ENCODE measurements at places on chromosomes 5 and 9. TPM values are rescaled to one million over a fixed set of nuclear protein-coding genes. Genes with fewer than 3 reads are reported as not detected.

- H3K4me1 ChIP-seq = peaks cover 6% of the 10 kb centered on the region
- peaks cover 10% of the 10 kb centered on the region for H3K27me3 ChIP-seq
- H3K36me3 ChIP-seq = no peaks in the 10 kb centered on the region
These were observed 44.5 kb upstream of the STK32A start for GRCh38 chr5:147190331-147190730.

DNA sequence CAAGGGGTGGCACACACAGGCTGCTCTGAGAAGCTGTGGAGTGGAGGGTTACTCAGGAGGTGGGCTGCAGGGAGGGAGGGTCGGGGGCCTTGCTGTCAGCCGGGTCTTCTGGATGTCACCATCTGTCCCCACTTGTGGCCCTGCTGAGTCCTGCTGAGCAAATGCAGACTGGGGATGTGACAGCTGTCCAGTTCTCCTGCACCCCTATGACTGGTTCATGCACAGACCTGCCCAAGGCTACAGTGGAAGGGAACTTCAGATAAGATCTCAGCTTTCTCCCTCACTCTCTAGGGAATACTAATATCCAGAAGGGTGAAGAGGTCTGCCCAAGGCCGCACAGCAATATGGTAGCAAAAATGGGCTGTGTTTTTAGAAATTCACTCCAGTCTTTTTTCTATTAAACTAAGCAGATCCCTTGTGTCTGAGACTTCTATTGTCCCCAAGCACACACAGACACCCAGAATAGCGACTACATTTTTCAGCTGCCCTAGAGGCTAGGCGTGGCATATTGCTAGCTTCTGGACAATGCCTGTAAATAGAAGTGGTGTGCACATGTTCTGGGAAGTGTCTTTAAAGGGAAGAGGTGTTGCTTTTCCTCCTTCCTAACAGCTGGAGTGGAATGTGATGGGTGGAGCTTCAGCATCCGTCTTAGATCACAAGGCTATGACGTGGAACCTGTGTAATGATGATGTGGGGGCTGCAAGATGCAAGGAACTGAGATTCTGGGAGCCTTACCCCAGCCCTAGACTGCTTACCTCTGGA, 51.1 kb upstream of the TBC1D2 start:
- no peak overlapping the region for H3K27ac ChIP-seq
- H3K27me3 ChIP-seq = peaks cover 8% of the 10 kb centered on the region
- DNase-seq = no peak

- no peaks in the 10 kb centered on the region for H3K27me3 ChIP-seq
- H3K4me3 ChIP-seq = no peak overlapping the region
- H3K36me3 ChIP-seq = peaks cover 16% of the 10 kb centered on the region
- DNase-seq = no peak
- H3K27ac ChIP-seq = no peak overlapping the region
These were observed 233.7 kb downstream of the GLIS3 start for GRCh38 chr9:4066120-4066519.

DNA sequence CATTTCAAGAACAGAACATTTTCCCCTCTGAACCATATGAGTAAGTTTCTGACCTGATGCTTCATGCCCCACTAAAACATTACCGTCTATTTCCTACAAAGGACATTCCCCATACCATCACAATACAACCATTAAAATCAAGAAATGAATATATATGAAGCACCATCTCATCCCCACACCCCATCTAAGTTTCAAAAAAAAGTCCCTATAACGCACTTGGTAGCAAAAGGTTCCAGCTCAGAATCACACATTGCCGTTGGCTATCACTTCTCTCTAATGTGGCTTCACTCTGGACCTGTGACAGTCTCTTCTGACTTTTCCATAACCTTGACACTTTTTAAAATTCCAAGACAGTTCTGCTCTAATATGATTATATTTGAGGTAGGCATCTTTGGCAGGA, 5.9 kb downstream of the EMB start:
- H3K4me1 ChIP-seq = no peaks in the 10 kb centered on the region
- H3K27ac ChIP-seq = no peak overlapping the region
- H3K27me3 ChIP-seq = no peaks in the 10 kb centered on the region
- no peaks in the 10 kb centered on the region for H3K36me3 ChIP-seq
- no peak overlapping the region for H3K4me3 ChIP-seq

GRCh38 chr5:164053123-164053522, 547.7 kb downstream of the MAT2B start:
- H3K4me3 ChIP-seq = no peak overlapping the region
- H3K4me1 ChIP-seq = no peaks in the 10 kb centered on the region
- no peak overlapping the region for H3K27ac ChIP-seq
- no peaks in the 10 kb centered on the region for H3K27me3 ChIP-seq

DNA sequence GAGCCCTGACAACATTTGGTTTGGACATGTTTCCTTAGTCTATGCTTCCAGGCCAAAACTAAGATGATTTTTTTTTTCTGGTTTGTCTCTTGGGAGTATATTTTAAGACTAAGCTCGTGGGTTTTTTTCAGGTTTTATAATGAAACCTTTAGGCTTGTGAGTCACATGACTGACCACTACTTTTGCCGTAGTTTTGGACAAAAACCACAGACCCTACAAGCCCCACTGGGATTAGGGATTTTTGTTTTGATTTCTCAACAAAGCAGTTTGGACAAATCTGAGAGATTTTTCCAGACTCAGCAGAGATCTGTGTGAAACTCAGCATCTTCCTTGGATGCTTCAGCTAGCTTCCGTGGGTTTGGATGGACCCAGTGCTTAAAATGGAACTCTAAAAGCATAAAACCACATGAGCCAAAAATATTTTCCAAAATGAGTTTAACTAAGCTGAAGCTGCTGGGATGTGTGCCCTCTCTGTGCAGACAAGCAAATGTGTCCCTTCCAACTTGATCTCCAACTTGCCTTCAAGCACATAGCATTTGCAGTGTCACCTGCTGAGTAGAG, 70.3 kb upstream of the SMIM15 start:
- H3K27ac ChIP-seq = no peak overlapping the region
- H3K36me3 ChIP-seq = no peaks in the 10 kb centered on the region
- no peak overlapping the region for H3K4me3 ChIP-seq
- H3K4me1 ChIP-seq = peaks cover 13% of the 10 kb centered on the region
- peaks cover 4% of the 10 kb centered on the region for H3K27me3 ChIP-seq

GRCh38 chr5:100974082-100974481, 71.0 kb upstream of the ST8SIA4 start:
- H3K27ac ChIP-seq = no peak overlapping the region
- H3K36me3 ChIP-seq = no peaks in the 10 kb centered on the region

DNA sequence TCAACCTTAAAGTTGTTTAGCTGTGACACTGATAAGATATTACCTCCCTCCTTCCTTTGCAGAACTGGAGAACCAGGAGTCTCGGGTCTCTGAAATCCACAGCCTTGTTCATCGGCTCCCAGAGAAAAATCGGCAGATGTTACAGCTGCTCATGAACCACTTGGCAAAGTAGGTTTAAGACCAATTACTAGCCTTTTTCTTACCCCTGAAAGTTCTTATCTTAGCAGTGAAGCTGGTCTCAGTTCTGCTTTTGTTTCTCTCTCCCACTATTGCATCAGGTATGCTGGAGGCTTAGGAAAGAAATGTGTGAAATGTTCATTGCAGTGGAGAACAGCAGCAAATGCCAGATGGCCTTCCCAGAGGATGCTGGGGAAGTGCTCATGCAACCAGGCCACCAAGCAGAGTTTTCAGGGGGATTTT, 287.4 kb downstream of the ARHGAP26 start:
- H3K27ac ChIP-seq = no peak overlapping the region
- no peak for DNase-seq
- peaks cover 19% of the 10 kb centered on the region for H3K36me3 ChIP-seq
- no peaks in the 10 kb centered on the region for H3K27me3 ChIP-seq
- H3K4me3 ChIP-seq = no peak overlapping the region

DNA sequence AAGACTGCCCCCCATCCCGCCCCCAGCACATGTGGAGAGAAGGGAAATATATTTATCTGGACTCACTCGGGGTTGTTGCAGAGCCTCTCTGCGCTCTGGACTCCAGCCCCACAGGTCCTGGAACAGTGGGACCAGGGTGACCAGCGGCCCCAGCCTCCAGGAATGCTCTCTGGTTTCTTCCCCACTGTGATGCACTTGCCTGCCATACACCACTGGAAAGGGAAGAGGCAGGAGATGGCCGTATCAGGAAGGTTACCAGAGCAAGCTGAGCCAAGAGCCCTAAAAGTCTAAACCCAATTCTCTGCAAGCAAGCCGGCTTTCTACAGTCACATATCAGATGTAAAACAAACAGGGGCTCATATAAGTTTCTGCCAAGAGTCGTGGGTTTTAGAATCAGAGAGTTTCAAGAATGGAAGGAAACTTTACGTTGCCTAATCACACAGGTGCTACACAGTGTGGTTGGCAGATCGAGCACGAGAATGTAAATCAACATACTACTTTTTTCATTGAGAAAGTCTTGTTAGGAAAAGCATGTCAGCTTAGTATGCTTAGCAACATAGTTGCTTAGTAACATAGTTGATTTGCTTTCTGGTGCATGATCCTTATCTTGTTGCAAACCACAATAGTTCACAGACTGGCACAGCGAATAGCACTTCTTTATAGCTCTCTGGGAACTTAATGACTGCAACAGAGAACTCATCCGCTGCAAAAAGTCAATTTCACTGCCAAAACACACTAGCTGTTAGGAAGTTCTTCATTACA, 201.2 kb downstream of the TARS1 start:
- H3K27ac ChIP-seq = peak overlapping the region; percentile 78
- DNase-seq = peak; percentile 87
- no peak overlapping the region for H3K4me3 ChIP-seq
- peaks cover 2% of the 10 kb centered on the region for H3K27me3 ChIP-seq
- H3K4me1 ChIP-seq = peaks cover 29% of the 10 kb centered on the region

- peak overlapping the region; percentile 92 for H3K27ac ChIP-seq
- H3K36me3 ChIP-seq = peaks cover 22% of the 10 kb centered on the region
- H3K4me1 ChIP-seq = peaks cover 100% of the 10 kb centered on the region
- peak; percentile 35 for DNase-seq
These were observed 124.2 kb downstream of the TRIO start for GRCh38 chr5:14267166-14267838.

- no peaks in the 10 kb centered on the region for H3K27me3 ChIP-seq
- H3K27ac ChIP-seq = no peak overlapping the region
- H3K36me3 ChIP-seq = no peaks in the 10 kb centered on the region
- peaks cover 15% of the 10 kb centered on the region for H3K4me1 ChIP-seq
- no peak overlapping the region for H3K4me3 ChIP-seq
- no peak for DNase-seq
These were observed 599.8 kb downstream of the PDE4D start for GRCh38 chr5:59293700-59294099.

DNA sequence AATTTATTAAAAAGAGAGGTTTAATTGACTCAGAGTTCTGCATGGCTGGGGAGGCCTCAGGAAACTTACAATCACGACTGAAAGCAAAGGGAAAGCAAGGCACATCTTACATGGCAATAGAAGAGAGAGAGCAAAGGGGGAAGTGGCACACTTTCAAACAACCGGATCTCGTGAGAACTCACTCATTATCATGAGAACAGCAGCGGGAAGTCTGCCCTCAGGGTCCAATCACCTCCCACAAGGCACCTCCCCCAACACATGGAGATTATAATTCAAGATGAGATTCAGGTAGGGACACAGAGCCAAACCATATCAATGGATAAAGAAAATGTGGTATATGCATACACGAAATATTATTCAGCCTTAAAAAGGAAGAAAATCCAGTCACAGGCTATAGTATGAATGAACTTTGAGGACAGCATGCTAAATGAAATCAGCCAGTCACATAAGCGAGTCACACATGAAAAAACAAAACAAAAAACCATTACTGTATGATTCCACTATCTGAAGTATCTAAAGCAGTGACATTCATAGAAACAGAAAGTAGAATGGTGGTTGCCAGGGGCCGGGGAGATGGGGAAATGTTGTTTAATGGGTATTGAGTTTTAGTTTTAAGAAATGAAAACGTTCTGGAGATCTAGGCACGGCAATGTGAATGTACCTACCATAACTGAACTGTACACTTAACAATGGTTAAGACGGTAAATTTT, 83.4 kb upstream of the PCA3 start:
- peak overlapping the region; percentile 49 for H3K4me3 ChIP-seq
- no peaks in the 10 kb centered on the region for H3K36me3 ChIP-seq
- peaks cover 14% of the 10 kb centered on the region for H3K4me1 ChIP-seq
- no peak for DNase-seq

DNA sequence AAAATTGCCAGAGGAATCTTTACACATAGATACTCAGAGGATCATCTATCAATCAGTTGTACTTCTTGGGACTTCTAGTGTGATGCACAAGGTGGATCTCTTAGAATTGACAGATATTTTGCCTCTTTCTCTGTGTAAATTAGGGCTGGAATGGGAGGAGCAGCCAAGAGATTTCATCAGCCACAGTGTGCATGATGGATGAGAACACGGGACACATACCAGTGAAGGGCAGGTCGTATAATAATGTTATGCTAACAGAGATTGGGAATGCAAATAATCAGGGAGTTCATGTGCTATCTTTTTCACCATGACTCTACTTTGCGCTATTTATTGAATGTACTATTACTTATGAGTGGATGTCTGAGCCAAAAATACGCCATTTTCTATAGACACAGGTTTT, 43.3 kb upstream of the ISOC1 start:
- peaks cover 2% of the 10 kb centered on the region for H3K27me3 ChIP-seq
- no peak for DNase-seq
- H3K27ac ChIP-seq = no peak overlapping the region
- no peaks in the 10 kb centered on the region for H3K36me3 ChIP-seq

- H3K27me3 ChIP-seq = no peaks in the 10 kb centered on the region
- H3K36me3 ChIP-seq = 0 out of 2 replicates have a peak, but pooled peaks cover 7% of the 10 kb centered on the region
- H3K27ac ChIP-seq = no peak overlapping the region
- peaks cover 74% of the 10 kb centered on the region for H3K4me1 ChIP-seq
- no peak for DNase-seq
- H3K4me3 ChIP-seq = no peak overlapping the region
These were observed 18.7 kb upstream of the COL5A1 start for GRCh38 chr9:134622896-134623257.

DNA sequence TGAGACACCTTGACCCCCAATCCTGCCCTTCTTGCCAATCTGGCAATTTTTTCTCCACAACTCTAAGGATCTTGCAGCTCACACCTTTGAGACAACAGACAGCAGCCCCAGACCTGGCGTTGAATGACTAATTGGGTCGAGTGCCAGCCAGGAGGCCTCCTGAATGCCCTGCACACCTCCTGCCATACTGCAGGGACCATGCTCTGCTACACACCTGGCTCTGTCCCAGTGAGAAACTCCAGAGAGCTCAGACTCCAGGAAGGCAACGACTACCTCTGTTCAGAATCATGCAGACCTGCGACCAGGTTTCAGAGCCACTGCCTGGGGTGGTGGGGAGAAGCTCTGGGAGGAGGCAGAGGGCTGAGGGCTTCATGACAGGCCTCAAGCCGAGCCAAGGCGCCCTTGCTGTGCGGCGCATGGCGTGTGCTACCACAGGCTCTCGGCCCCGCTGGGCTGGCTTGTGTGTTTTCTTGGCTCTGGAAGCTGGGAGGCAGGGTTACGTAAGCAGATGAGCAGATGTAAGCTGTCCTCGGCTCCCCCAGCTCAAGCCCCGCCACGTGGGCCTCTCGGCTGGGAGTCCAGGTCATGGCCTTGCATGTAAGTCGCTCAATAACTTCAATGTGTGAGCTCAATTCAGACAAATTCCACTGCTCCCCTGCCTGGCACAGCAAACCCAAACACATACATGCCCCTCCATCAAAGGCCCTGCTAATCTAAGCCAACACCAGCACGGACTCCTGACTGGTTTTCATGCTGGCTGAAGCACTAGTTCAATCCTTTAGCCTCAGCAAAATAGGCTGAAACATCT, 27.5 kb downstream of the B4GALT1 start:
- H3K36me3 ChIP-seq = peaks cover 6% of the 10 kb centered on the region
- peaks cover 76% of the 10 kb centered on the region for H3K4me1 ChIP-seq
- H3K4me3 ChIP-seq = peak overlapping the region; percentile 25
- DNase-seq = no peak
- peaks cover 1% of the 10 kb centered on the region for H3K27me3 ChIP-seq

HARS2 gene
- total RNA-seq = 22.9 TPM

HACD4 gene
- 2.8 TPM for total RNA-seq

SLC45A2 gene
- total RNA-seq = not detected

IL3 gene
- total RNA-seq = not detected

MAST4 gene
- total RNA-seq = 6.8 TPM
